ENCODE measurements at places on chromosomes 5 and 9.

DNA sequence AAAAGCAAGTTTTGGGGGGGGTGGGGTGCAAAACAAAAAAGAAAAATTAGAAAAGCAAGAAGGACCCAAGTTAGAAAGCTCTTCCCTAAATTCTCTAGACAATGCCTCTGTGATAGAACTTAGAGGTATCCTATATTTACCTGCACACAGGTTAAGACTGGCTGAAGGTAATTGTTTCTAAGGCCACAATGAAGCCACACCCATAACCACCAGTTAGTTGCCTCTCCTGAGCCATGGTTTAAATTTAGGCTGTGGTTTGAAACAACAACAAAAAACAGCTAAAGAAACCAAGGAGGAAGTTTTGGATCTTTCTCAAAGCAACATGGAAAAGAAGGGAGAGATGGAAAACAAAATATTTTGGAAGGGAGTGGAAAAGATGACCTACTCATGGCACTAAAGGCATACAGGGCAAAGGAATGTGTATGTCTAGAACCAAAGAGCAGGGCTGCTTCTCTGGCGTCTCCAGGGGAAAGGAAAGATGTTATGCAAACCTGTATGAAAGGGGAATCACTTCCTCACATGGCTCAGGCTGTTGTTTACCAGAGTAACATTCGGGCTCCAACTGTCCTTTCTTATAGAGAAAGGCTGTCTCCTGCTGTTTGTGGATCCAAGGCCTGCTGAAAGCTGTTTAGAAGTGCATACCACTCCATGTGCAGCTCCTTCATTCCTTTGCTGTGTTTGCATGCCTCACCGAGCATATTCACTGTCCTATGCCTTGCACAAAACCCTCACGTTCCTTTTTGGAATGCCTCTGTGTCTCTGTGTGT is 408.9 kb upstream of the MPDZ start:
- H3K4me3 ChIP-seq: no peak overlapping the region
- no peaks in the 10 kb centered on the region for H3K36me3 ChIP-seq
- H3K27ac ChIP-seq: no peak overlapping the region
- no peaks in the 10 kb centered on the region for H3K4me1 ChIP-seq
- no peaks in the 10 kb centered on the region for H3K27me3 ChIP-seq

DNA sequence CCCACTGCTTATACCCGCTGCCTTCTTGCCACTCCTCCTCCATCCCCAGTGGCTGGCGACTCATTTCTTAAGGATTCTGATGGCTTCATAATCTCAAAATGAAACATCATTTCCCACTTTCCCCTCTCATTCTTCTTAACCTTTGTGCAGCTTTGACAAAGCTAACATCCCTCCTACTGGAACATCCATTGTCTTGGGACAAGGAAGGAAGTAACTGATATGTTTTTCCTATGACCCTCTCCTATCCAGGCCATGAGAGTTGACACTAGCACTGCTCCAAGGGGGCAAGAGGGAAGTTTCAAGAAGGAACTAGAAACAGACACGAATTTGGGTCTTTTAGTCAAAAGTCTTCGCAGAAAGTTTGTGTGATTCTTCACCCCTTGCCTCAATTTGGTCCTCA is 71.7 kb upstream of the SNX2 start:
- H3K4me3 ChIP-seq: no peak overlapping the region
- H3K36me3 ChIP-seq: no peaks in the 10 kb centered on the region
- H3K27me3 ChIP-seq: no peaks in the 10 kb centered on the region

DNA sequence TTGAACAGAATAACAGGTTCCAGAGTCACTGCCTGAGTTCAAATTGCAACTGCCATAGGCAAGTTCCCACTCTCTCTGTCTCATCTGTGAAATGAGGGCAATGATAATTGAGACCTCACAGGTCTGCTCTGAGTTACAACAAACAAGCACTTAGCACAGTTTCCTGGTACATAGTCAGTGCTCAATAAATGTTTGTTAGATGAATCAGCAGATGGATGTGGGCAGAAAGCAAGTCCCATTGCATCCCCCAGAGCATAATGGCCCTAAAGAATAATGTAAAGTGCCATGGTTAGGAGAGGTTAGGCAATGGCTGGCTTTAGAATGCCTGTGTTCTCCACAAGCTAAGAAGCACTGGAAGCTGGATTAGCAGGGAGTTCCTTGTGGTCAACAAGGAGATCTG is 136.5 kb upstream of the LARP1 start:
- H3K4me3 ChIP-seq: no peak overlapping the region
- H3K4me1 ChIP-seq: no peaks in the 10 kb centered on the region
- no peaks in the 10 kb centered on the region for H3K36me3 ChIP-seq
- DNase-seq: no peak

- H3K36me3 ChIP-seq: no peaks in the 10 kb centered on the region
- no peaks in the 10 kb centered on the region for H3K27me3 ChIP-seq
- no peak overlapping the region for H3K4me3 ChIP-seq
- H3K27ac ChIP-seq: no peak overlapping the region
These were observed 77.5 kb upstream of the SPINK5 start for GRCh38 chr5:147986134-147986757.

GRCh38 chr5:67795781-67796477 is 419.6 kb upstream of the PIK3R1 start:
- H3K4me3 ChIP-seq: no peak overlapping the region
- H3K4me1 ChIP-seq: peaks cover 13% of the 10 kb centered on the region
- no peak for DNase-seq
- no peaks in the 10 kb centered on the region for H3K36me3 ChIP-seq

- DNase-seq: peak; percentile 53
- peak overlapping the region; percentile 96 for H3K27ac ChIP-seq
- H3K36me3 ChIP-seq: no peaks in the 10 kb centered on the region
- peak overlapping the region; percentile 28 for H3K4me3 ChIP-seq
These were observed 640 bp downstream of the SURF4 start for GRCh38 chr9:133375116-133375723.

- H3K4me3 ChIP-seq: no peak overlapping the region
- DNase-seq: peak; percentile 69
- no peaks in the 10 kb centered on the region for H3K27me3 ChIP-seq
- no peak overlapping the region for H3K27ac ChIP-seq
- H3K4me1 ChIP-seq: no peaks in the 10 kb centered on the region
These were observed 208.8 kb downstream of the MELK start for GRCh38 chr9:36781533-36781932.

DNA sequence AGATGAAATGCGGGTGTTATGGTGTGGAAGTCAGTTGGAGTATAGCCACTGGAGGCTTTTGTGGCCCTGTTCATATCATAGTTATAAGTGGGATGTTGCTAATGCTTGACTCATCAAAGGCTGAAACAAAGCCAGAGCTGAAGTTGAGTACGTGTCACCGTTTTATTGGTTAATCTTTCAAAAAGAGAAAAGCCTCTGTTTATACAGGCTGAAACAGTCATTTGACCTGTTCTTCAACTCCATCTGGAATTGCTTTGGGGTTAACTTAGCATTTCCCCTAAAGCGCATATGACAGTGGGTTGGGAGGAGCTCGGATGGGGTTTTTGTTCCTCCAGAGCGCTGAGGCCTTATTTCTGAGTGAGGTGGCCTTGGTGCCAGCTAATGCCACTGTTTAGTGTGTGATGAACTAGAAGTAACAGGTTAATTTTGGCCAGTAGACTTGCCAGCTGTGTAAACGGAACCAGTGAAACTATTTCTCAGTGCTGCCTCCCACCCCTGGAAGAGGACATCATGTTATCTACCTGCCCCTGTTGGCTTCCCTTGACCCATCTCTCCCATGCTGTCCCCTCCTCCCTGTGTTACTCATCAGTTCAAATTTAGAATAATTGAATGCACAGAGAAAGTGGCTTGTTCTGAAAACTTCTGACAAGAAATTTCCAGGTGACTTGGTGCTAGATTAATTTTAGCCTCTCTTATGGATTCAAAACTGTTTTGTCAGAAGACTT is 34.2 kb downstream of the MTAP start:
- H3K27ac ChIP-seq: peak overlapping the region; percentile 79
- DNase-seq: peak; percentile 63
- peaks cover 27% of the 10 kb centered on the region for H3K36me3 ChIP-seq
- no peaks in the 10 kb centered on the region for H3K4me1 ChIP-seq
- no peak overlapping the region for H3K4me3 ChIP-seq

DNA sequence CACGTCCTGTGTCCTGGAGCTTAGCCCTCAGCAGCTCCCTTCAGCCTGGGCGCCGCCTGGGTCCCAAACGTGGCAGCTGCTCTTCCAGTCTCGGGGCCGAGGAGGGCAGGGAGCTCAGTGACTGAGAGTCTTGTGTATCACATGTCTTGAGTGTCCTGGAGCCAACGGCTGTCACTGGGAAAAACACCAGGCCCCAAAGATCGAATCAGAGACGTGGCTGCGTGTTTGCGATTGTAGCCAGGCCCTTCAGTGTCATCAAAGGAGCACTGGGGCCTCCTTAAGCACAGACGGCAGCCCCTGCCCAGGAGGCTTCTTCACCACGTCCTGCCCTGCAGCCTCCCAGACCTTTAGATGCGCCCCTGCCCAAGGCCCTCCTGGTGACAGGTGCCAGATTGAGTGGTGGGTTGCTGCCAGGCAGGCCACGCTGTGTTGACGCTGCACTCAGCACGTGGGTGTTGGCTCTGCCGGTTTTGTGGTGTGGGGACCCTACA is 5.7 kb upstream of the EXOC3 start:
- H3K27ac ChIP-seq: no peak overlapping the region
- H3K27me3 ChIP-seq: no peaks in the 10 kb centered on the region
- H3K36me3 ChIP-seq: no peaks in the 10 kb centered on the region

- no peak within 1 kb of the TSS for H3K27ac ChIP-seq
- peak; percentile 81 for DNase-seq
- peaks cover 11% of the 10 kb centered on the region for H3K27me3 ChIP-seq
- no peaks in the 10 kb centered on the region for H3K4me1 ChIP-seq
- H3K36me3 ChIP-seq: no peaks in the 10 kb centered on the region
- no peak within 1 kb of the TSS for H3K4me3 ChIP-seq
These were observed at the start of gene HCN1 for GRCh38 chr5:45696206-45696836. Gene HCN1 (minus strand): TSS chr5:45696380.

GRCh38 chr5:124285071-124285470 is 461.4 kb downstream of the ZNF608 start:
- H3K36me3 ChIP-seq: no peaks in the 10 kb centered on the region
- no peaks in the 10 kb centered on the region for H3K4me1 ChIP-seq
- H3K4me3 ChIP-seq: no peak overlapping the region
- no peaks in the 10 kb centered on the region for H3K27me3 ChIP-seq
- no peak for DNase-seq

DNA sequence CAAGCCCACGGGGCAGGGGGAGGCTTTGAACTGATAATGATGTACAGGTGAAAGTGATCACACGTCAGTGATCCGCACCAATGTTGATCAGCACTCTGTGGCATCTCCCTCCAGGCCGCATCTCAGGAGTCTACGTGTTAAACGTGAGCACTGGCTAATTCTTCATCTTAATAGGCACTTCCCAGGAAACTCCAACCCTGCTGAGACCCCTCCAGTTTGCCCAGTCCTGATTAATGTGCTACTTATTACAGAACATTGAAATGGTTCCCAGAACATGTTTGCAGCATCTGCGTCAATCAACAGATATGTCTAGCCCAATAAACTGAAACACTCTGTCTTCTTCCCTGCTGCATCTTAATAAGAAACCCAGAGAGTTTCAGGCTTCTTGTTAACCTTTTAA is 298.4 kb downstream of the DEPDC1B start:
- H3K4me1 ChIP-seq: no peaks in the 10 kb centered on the region
- H3K27me3 ChIP-seq: no peaks in the 10 kb centered on the region
- H3K27ac ChIP-seq: no peak overlapping the region
- no peak for DNase-seq

DNA sequence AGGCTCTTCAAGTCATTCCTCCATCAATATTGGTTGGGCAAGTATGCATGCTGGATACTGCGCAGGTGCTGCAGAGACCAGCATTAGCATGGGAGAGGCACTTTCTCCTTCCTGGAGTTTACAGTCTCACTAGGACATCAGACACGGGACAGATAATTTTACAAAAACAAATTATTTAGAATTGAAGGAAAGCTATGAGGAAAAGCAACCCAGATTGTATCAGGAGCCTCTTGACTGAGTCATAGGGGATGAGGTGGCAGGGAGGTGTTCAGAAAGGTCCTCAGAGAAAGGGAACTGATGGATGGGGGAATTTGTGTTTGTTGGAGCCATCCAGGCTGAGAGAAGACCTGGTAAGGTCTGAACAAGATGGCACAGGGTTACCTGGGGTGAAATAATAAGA is 24.5 kb upstream of the RAB14 start:
- no peak overlapping the region for H3K4me3 ChIP-seq
- H3K27me3 ChIP-seq: no peaks in the 10 kb centered on the region
- no peak overlapping the region for H3K27ac ChIP-seq

DNA sequence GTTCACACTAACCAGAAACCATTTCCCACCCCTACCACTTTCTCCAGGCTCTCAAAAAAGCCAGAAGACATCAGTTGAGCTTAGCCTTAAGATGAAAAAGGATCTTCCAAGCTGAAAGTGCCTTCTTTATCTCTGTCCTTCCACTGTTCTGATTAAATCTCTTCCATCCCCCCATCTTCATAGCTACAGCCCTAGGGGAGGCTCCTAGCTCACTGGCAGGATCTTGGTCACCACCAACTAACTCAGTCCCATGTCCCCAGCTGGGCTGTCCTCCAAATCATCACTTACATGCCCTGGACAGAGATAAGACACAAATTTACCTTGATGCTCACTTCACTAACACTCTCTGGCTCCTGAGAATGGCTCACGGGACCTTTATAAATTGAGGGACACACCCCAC is 14.3 kb downstream of the LCP2 start:
- peaks cover 19% of the 10 kb centered on the region for H3K4me1 ChIP-seq
- no peaks in the 10 kb centered on the region for H3K36me3 ChIP-seq
- no peak overlapping the region for H3K4me3 ChIP-seq
- DNase-seq: no peak

- H3K36me3 ChIP-seq: no peaks in the 10 kb centered on the region
- no peaks in the 10 kb centered on the region for H3K4me1 ChIP-seq
- H3K4me3 ChIP-seq: no peak overlapping the region
- H3K27ac ChIP-seq: no peak overlapping the region
- H3K27me3 ChIP-seq: peaks cover 10% of the 10 kb centered on the region
These were observed 23.0 kb upstream of the ZNF782 start for GRCh38 chr9:96877269-96877668.

- H3K36me3 ChIP-seq: no peaks in the 10 kb centered on the region
- H3K27me3 ChIP-seq: no peaks in the 10 kb centered on the region
- no peaks in the 10 kb centered on the region for H3K4me1 ChIP-seq
- no peak overlapping the region for H3K4me3 ChIP-seq
These were observed 213.0 kb upstream of the IL12B start for GRCh38 chr5:159543326-159543725.

Data from adrenal gland (tissue), 19 donors.